H9 (cell line): ENCODE measurements at places on chromosomes 11 and 22.
A peak's percentile ranks its signal among the peaks of the same experiment; 100 is the strongest.

DNA sequence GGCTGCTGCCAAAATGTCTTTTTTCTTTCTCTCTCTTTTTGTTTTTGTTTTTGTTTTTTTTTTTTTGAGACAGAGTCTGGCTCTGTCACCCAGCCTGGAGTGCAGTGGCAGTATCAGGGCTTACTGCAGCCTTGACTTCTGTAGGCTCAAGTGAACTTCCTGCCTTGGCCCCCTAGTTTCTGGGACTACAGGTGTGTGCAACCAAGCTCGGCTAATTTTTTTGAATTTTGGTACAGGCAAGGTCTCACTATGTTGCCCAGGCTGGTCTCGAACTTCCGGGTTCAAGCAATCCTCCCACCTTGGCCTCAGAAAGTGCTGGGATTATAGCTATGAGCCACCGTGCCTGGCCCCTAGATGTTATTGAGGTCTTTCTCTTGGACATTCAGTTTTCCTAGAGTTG is 2.2 kb upstream of the DDX10 start:
- DNase-seq, result no peak

- no peak for DNase-seq
Observed at GRCh38 chr22:27639248-27640086, 162.1 kb downstream of the MN1 start.

GRCh38 chr22:46150655-46151477 is 540 bp downstream of the PPARA start:
- peak; percentile 34 for DNase-seq

DNA sequence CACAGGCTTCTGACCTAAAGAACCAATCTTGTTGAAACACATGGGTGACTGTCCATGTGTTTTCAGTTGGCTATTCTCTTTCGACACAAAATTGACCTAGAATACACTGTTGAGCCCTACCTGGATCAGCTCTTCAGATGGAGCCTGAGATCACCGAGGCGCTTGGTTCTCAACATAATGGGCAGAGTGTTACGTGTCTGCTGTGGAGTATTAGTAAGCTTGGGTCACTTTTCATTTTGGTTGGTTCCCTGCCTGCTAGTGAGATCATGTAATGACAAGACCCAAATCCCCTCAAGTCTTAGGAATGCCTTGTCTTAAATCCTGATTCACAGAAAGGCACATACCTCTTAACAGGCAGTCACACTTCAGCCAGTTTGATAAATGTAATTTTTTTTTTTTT is 8.7 kb downstream of the MED19 start:
- no peak for DNase-seq

DNA sequence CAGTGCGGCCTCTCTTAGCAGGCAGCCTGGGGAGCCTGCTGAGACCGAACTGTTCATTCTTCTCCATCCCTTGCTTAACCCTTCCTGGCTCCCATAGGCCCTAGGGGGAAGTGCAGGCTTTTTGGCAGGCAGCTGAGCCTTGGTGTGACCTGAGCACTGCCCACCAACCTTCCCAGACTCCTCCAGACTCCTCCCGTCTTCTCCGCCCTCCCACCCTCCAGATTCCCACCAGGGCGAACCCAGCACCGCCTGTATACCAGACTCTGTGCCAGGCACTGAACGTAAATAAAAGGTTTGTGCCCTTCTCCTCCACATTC is 7.9 kb downstream of the RELT start:
- no peak for DNase-seq

GRCh38 chr11:79025622-79026021 is 415.2 kb downstream of the TENM4 start:
- DNase-seq, result no peak

DNA sequence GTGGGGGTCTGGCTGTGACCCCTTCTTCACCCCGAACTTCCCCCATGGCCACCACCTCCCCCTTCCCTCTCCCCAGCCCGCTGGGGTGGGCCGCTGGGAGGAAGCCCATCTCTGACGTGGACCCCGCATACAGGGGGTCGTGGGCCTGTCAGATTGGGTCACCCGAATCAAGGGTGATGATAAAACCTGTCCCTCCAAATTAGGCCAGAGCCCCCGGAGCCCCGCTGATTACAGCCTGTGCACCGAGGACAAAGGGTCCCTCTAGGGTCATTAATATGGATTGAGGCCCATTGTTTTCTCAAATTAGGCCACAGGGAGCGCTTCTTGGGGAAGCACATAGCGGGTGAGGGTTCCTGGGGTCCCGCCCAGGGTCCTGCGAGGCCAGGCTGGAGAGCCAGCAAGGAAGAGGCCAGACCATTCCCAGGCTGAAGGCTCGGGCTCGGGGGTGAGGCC is 4.9 kb upstream of the LINC01488 start:
- no peak for DNase-seq

DNA sequence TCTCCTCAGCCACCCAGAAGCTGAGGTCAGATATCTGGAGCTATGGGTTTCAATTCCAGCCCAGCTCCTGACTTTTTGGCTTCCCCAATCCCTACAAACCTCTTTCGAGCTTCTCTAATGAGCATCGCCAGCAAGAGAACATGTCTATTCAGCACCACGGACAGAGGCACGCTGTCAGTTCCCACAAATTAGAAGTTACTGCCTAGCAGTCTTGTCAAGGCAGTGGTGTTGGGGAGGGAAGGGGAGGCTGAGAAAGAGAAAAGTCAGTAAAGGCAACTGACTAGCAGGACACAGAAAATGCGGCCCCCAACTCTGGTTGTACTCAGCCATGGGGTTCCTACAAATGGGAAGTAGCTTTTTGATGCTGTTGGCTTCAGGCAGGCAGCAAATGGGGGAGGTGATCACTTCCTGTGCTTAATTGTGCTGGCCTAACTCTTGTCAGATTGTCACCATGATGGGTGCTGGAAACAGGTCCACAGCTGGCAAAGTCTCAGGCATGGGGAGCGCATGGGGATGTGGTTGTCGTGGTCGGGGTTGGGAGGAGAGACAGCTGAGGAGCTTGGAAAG is 205.9 kb downstream of the ST3GAL4 start:
- DNase-seq, result peak; percentile 78

- DNase-seq, result no peak
Observed at GRCh38 chr22:49365910-49366309, 461.8 kb downstream of the BRD1 start.
